Activated CD8-positive, alpha-beta memory T cell treated with anti-CD3 and anti-CD28 coated beads for 24 hours (primary cell): ENCODE measurements at places on chromosomes 7 and 10.

- DNase-seq: no peak
Observed at GRCh38 chr7:77699056-77699455, 2.8 kb downstream of the RSBN1L start.

DNA sequence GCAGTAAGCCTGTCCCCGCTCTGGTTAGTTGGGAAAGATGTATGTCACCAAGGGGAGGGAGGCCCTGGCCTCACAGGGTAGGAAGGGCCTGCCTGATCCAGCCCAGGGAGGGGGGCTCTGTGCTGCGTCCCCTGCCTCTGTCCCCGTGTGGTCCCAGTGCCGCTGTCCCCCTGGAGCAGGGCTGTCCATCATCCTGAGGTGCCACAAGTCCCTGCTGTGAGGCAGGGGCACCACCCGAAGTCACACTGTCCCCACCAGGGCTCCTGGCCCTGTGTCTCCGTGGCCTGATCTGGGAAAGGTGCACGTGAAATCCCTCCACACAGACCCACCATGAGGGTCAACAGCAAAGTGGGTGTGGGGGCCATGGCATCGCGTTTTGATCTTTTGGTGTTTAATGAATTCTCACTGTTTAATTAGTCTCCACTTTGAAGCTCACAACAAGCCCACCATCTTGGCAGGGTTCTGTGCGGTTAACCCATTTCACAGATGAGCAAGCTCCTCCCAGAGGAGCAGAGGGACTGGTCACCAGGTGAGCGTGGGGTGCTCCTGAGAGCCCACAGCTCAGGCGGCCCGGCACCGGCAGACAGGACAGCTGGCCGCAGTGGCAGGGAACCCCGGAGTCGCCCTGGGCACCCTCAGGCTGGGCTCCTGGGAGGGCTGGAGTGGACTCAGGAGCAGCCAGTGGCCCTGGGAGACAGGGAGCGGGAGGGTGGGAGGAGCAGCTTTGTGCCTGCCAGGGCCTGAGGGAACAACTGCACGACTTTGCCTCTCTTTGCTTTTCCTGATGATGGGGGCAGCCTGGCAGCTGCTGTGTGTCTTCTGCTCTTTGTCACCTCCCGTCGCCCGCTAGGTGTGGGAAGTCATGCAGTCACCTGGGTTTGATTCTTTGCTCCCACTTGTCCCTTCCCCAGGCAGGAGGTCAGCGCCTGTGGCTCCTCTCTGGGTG, 12.0 kb upstream of the CRYGN start:
- DNase-seq: no peak

- no peak for DNase-seq
Observed at GRCh38 chr10:32446536-32447406, 831 bp downstream of the CCDC7 start.

- no peak for DNase-seq
Observed at GRCh38 chr7:35700333-35700732, 5.4 kb upstream of the HERPUD2 start.

GRCh38 chr10:131464789-131465188, 153.3 kb upstream of the TCERG1L start:
- no peak for DNase-seq

DNA sequence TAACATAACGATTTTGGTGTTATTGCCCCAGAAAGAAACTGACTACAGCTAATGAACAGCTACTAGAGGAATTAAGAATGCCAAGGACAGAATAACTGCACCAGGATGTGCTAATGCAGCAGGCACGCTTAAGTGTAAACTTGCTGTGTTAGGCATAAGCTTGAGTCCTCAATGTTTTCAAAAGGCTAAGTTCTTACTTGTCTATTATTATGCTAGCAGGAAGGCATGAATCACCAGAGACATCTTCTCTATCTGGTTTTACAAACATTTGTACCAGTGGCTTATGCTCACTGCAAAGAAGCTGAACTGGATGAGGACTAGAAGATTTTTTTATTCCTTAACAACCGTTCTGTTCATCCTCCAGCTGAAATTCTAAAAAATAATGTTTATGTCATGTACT, 1035.3 kb downstream of the NRG3 start:
- no peak for DNase-seq

- DNase-seq: no peak
Observed at GRCh38 chr7:5666361-5666760, 115.1 kb downstream of the RNF216 start.

GRCh38 chr10:29057822-29058331, 231.0 kb upstream of the LYZL1 start:
- no peak for DNase-seq

DNA sequence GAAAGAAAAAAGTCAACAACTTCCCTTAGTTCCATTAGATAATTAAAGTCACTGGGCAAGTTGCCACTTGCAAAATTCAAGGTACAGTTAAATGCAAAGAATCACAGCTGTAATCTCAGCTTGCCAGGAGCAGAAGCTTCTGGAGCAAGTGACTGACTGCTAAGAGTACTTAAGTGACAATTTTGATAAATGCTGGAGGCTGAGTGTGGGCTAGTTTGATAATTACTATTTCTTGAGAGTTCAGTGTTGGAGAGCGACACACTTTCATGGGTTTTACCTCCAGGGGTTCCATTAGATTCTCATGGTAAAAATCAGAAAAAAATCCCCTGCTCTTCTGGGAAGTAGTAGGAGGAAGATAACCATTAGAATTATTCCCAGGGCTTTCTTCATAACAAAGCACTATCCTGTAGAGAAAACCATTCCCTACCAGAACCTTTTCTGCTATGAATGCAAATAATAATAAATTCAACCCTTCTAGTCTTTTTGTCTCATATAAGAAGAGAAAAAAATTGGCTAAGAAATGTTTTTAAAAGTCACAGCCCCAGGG, 486.3 kb downstream of the POM121L12 start:
- no peak for DNase-seq

- no peak for DNase-seq
Observed at GRCh38 chr7:73526896-73527821, 5.1 kb upstream of the BAZ1B start.

- DNase-seq: no peak
Observed at GRCh38 chr10:86795353-86795752, 38.9 kb downstream of the BMPR1A start.

- DNase-seq: peak; percentile 54
Observed at GRCh38 chr10:63103971-63104409, 29.1 kb upstream of the NRBF2 start.

DNA sequence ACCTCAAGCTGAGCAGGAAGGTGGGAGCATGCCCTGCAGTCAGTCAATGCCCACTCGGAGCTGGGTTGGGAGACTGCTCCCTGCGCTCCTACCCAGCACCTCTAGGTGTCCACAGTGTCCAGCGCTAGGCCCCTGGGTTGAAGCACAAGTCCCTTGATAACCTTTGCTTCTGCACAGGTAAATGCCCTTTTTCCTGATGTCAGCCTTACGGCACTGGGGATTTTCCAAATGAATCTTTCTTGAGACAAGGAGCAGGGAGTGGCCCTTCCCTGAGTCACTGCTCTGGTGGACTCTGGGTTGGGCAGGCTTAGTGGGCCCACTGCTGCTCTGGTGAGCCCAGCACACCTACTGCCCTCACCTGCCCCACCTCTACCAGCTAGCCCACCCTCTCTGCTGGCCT, 61.9 kb upstream of the OPN4 start:
- no peak for DNase-seq

DNA sequence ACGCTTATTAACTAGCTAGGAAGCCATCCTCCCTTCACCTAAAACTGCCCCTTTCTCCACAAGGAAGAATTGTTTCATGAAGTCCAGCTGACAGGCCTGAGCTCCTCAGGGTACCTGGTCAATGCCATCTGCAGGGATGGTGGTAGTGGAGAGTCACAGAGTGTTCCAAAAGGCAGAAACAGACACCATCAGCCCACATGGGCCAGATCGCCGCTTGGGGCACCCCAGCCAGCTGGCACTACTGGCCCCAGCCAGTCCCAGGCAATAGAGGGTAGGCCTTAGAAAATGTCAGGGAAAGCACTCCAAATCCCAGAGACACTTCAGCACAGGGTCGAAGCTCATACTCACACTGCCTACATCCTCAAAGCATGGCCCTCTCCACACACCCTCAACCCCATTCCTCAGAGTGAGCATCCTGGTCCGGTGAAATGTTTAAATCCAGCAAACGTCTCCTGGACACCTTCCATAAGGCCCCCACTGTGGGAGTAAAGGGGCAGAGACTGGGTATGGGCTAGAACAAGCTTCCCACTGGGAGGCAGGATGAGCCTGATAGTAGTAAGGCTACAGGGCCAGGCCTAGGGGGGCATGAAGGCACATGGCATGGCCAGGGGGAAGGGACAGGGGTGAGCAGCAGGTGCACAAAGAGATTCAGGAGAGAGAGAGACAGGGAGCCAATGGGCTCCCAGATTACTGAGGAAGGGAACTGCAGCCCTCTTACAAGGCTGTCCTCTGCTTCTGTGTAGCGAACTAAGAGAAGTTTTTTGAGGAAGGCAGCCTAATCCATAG, 1.9 kb downstream of the LRRC20 start:
- no peak for DNase-seq
